ENCODE measurements at places on chromosomes 5 and 9. TPM values are rescaled to one million over a fixed set of nuclear protein-coding genes. Genes with fewer than 3 reads are reported as not detected.
A peak's percentile ranks its signal among the peaks of the same experiment; 100 is the strongest.

DNA sequence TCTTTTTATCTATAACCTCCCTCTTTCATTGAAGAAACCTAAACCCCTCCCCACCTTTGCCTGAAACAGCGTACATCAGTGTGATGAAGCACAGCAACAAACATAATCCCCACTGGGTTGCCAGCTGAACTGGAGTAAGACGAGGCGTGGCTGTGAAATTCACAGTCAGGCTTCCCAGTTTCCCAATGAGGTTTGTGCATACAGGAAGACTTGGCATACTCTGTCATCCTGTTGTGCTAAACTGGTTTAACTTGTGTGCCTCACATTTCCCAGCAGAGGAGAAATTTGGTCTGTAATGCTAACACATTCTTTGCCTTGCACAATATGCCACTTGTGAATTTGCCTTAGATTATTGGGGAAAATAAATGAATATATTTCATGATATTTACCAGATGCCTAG lies 121.5 kb downstream of the SV2C start:
- no peaks in the 10 kb centered on the region for H3K27me3 ChIP-seq
- no peaks in the 10 kb centered on the region for H3K4me1 ChIP-seq
- no peak overlapping the region for H3K27ac ChIP-seq
- no peak overlapping the region for H3K4me3 ChIP-seq

- H3K4me1 ChIP-seq: no peaks in the 10 kb centered on the region
- H3K36me3 ChIP-seq: no peaks in the 10 kb centered on the region
- no peak overlapping the region for H3K4me3 ChIP-seq
- no peak for DNase-seq
- H3K27me3 ChIP-seq: no peaks in the 10 kb centered on the region
- H3K27ac ChIP-seq: no peak overlapping the region
These were observed 140.5 kb downstream of the ENTREP1 start for GRCh38 chr9:69465473-69465872.

DNA sequence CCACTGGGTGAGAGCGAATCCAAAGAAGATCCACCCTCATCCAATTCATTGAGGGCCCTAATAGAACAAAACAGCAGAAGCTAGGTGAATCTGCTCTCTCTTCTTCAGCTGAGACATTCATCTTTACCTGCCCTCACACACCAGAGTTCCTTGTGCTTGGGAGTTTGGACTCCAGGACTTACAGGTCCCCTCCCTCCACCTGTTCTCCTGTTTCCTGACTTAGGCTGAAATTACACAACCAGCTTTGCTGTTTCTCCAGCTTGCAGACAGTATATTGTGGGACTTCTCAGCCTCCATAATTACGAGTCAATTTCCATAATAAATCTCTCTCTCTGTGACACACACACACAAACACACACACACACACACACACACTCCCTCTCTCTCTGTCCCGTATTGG lies 19.1 kb downstream of the TMEM171 start:
- DNase-seq: no peak
- H3K27me3 ChIP-seq: peaks cover 2% of the 10 kb centered on the region
- no peaks in the 10 kb centered on the region for H3K4me1 ChIP-seq
- H3K27ac ChIP-seq: no peak overlapping the region
- no peak overlapping the region for H3K4me3 ChIP-seq
- no peaks in the 10 kb centered on the region for H3K36me3 ChIP-seq

GRCh38 chr5:3564116-3564515 lies 31.5 kb upstream of the IRX1 start:
- H3K27ac ChIP-seq: no peak overlapping the region
- no peaks in the 10 kb centered on the region for H3K36me3 ChIP-seq
- H3K4me1 ChIP-seq: no peaks in the 10 kb centered on the region

- H3K27ac ChIP-seq: no peak overlapping the region
- H3K4me1 ChIP-seq: no peaks in the 10 kb centered on the region
- no peaks in the 10 kb centered on the region for H3K27me3 ChIP-seq
- DNase-seq: no peak
- no peak overlapping the region for H3K4me3 ChIP-seq
These were observed 12.8 kb downstream of the SPATA9 start for GRCh38 chr5:95669985-95670384.

DNA sequence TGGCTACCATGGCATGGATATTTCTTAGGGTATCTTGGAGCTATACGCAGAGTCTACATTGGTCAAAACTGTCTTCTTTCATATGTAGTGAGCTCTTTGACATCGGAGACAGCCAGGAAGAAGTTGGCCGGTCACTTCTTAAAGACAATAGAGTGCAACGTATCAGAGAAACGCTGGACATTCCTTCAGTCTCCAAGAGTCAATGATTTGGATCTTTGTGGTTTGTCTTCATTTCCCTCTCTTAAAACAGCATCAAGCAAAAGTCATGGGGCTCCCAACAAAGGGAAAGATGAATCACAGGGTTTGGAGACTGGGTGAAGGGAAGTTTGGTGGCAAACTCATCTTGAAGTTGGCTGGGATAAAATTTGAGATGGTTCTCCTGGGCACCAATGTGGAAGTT lies 320.1 kb downstream of the AGTPBP1 start:
- H3K4me3 ChIP-seq: no peak overlapping the region
- H3K4me1 ChIP-seq: no peaks in the 10 kb centered on the region
- DNase-seq: no peak
- H3K27ac ChIP-seq: no peak overlapping the region
- H3K36me3 ChIP-seq: no peaks in the 10 kb centered on the region
- H3K27me3 ChIP-seq: no peaks in the 10 kb centered on the region

GABRA1 gene
- not detected for total RNA-seq

- no peak for DNase-seq
- peak overlapping the region; percentile 73 for H3K27ac ChIP-seq
- H3K4me1 ChIP-seq: peaks cover 55% of the 10 kb centered on the region
- no peak overlapping the region for H3K4me3 ChIP-seq
- H3K27me3 ChIP-seq: no peaks in the 10 kb centered on the region
These were observed 26.4 kb downstream of the JADE2 start for GRCh38 chr5:134551901-134552300.

- H3K27me3 ChIP-seq: no peaks in the 10 kb centered on the region
- H3K36me3 ChIP-seq: no peaks in the 10 kb centered on the region
- DNase-seq: no peak
- H3K27ac ChIP-seq: no peak overlapping the region
- no peaks in the 10 kb centered on the region for H3K4me1 ChIP-seq
- H3K4me3 ChIP-seq: no peak overlapping the region
These were observed 417.1 kb downstream of the KDM4C start for GRCh38 chr9:7174884-7175283.

BTNL3 gene
- total RNA-seq: 0.61 TPM

GRCh38 chr9:28287455-28287854 lies 714.2 kb upstream of the C9orf72 start:
- no peaks in the 10 kb centered on the region for H3K36me3 ChIP-seq
- DNase-seq: no peak
- no peak overlapping the region for H3K4me3 ChIP-seq

IL13 gene
- not detected for total RNA-seq

- no peak overlapping the region for H3K27ac ChIP-seq
- H3K27me3 ChIP-seq: no peaks in the 10 kb centered on the region
These were observed 54.1 kb downstream of the MAN2A1 start for GRCh38 chr5:109743770-109744212.

- no peaks in the 10 kb centered on the region for H3K4me1 ChIP-seq
- no peaks in the 10 kb centered on the region for H3K27me3 ChIP-seq
- peaks cover 61% of the 10 kb centered on the region for H3K36me3 ChIP-seq
- no peak overlapping the region for H3K27ac ChIP-seq
These were observed 78.5 kb downstream of the CD180 start for GRCh38 chr5:67118050-67118620.

LRRC19 gene
- total RNA-seq: 1.5 TPM

DNA sequence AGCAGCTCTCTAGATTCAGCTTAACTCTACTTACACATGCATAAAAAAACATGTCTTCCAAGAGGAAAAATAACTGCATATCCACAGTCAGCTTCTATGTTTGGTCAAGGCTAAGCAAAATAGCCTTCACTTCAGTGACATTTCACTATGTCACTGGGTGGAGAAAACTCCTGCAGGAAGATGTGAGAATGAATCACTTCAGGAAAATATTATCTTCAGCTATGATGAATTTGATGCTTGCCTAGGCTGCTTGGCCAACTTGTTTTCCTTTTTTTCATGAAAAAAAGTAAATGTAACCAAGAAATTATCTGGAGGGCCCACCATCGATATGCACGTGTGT lies 143.0 kb upstream of the ZNF608 start:
- H3K27me3 ChIP-seq: no peaks in the 10 kb centered on the region
- no peaks in the 10 kb centered on the region for H3K36me3 ChIP-seq
- no peak overlapping the region for H3K4me3 ChIP-seq

ZNF883 gene
- total RNA-seq: 0.26 TPM

DNA sequence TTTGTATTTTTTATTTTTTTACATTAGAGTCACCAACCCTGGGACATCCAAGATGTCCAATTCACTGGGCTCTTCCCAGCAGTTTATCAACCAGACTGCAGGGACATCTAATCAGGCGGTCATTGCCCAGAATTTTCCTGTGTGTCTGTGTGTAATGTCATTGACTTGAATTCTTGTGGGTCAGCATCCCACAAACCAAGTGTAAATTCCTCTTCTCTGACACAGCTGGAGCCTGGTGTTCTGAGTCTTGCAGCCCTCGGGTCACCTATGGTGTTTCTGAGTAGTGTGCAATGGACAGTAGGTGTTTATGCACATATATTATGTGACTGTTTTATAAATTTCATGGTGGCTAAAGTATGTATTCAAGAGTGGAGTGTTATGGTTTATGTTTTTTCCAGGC lies 815.7 kb downstream of the SEMA5A start:
- no peaks in the 10 kb centered on the region for H3K4me1 ChIP-seq
- no peak overlapping the region for H3K27ac ChIP-seq
- H3K4me3 ChIP-seq: no peak overlapping the region
- H3K27me3 ChIP-seq: no peaks in the 10 kb centered on the region
- DNase-seq: no peak
- H3K36me3 ChIP-seq: no peaks in the 10 kb centered on the region

ROPN1L gene
- 70.3 TPM for total RNA-seq

GRCh38 chr5:57887851-57888621 lies 405.4 kb upstream of the ACTBL2 start:
- no peak for DNase-seq
- H3K27me3 ChIP-seq: no peaks in the 10 kb centered on the region
- H3K36me3 ChIP-seq: no peaks in the 10 kb centered on the region
- no peak overlapping the region for H3K27ac ChIP-seq
- H3K4me3 ChIP-seq: no peak overlapping the region
- no peaks in the 10 kb centered on the region for H3K4me1 ChIP-seq

- peaks cover 45% of the 10 kb centered on the region for H3K4me1 ChIP-seq
- no peak for DNase-seq
- H3K4me3 ChIP-seq: no peak overlapping the region
These were observed 16.4 kb downstream of the TLR4 start for GRCh38 chr9:117720555-117720954.

GRCh38 chr9:88739373-88739772 lies 204.4 kb downstream of the NXNL2 start:
- no peak for DNase-seq
- H3K27me3 ChIP-seq: no peaks in the 10 kb centered on the region
- no peak overlapping the region for H3K27ac ChIP-seq
- H3K4me3 ChIP-seq: no peak overlapping the region

MYOT gene
- total RNA-seq: not detected

DNA sequence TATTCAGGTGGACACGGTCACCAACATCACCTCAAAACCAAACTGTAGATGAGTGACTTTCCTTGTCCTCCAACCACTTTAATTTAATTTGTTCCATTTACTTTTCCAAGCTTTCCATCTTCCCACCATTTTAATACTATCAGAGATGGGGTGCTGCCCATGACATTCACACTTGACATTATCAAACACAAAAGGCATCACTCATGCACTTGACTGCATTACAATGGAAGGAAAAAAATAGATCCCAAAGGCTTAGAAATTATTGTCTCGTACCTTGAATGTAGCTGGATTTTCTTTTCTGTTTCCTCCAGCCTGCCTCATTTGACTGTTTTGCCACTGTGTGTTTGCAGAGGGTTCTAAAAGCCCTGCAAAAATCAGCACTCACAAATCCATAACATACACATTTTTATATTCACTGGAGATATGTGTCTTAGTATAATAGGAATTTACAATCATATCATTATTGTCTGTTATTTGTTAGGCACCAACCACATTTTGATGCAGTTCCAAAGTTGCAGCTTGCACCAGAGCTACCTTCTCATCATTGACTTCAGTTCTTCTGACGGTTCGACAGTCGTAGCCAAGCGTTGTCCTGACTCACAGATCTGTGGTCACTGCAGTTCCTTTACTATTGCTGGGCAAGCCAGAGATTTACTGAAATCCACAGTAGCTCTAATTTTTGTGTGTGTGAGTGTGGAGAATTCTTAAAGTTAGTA lies 712.3 kb upstream of the WWC1 start:
- no peaks in the 10 kb centered on the region for H3K4me1 ChIP-seq
- H3K27me3 ChIP-seq: no peaks in the 10 kb centered on the region
- H3K4me3 ChIP-seq: no peak overlapping the region
- H3K36me3 ChIP-seq: no peaks in the 10 kb centered on the region

DNA sequence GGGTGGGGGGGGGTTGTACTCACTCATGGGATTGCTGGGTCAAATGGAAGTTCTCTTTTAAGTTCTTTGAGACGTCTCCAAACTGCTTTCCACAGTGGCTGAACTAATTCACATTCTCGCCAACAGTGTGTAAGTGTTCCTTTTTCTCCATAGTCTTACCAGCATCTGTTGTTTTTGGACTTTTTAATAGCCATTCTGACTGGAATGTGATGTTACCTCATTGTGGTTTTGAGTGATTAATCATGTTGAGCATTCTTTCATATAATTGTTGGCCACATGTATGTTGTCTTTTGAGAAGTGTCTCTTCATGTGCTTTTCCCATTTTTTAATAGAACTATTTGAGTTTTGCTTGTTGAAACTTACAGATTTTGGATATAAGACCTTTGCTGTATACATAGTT lies 94.9 kb upstream of the PLPPR1 start:
- no peak for DNase-seq
- H3K4me1 ChIP-seq: no peaks in the 10 kb centered on the region
- H3K36me3 ChIP-seq: no peaks in the 10 kb centered on the region
- no peak overlapping the region for H3K27ac ChIP-seq

GABRP gene
- total RNA-seq: not detected

GRCh38 chr9:68746525-68746924 lies 41.5 kb downstream of the PIP5K1B start:
- peaks cover 23% of the 10 kb centered on the region for H3K4me1 ChIP-seq
- peak overlapping the region; percentile 78 for H3K27ac ChIP-seq
- H3K36me3 ChIP-seq: no peaks in the 10 kb centered on the region
- DNase-seq: no peak
- no peaks in the 10 kb centered on the region for H3K27me3 ChIP-seq

FOXI1 gene
- total RNA-seq: not detected

SHROOM1 gene
- 7.7 TPM for total RNA-seq

DNA sequence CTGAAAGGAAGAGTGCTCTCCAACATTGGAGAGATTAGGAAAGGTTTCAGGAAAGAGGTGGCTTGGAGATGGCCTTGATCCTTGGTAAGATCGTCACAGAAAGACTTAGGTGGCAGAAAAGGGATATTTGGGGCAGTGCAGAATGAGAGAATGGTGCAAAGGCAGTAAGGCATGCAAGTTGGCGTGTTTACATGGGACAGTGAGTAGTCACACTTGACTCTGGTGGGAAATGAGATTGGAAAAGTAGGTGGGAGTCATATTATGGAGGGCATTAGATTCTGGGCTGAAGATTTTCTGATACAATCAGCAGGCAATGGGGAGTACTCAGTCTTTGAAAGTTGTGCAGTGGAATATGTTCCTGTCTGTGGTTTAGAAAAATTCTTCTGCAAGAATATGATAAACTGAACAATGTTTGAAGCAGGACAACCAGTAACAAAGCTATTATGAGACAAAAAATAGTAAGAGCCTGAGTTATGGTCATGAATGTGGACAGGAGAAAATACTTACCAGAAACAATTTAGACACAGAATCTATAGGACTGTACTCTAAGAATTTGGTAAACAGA lies 76.2 kb upstream of the ANKRD55 start:
- no peaks in the 10 kb centered on the region for H3K36me3 ChIP-seq
- H3K27ac ChIP-seq: no peak overlapping the region
- H3K4me1 ChIP-seq: no peaks in the 10 kb centered on the region
- no peaks in the 10 kb centered on the region for H3K27me3 ChIP-seq
